ENCODE measurements at places on chromosomes 7 and 10.

DNA sequence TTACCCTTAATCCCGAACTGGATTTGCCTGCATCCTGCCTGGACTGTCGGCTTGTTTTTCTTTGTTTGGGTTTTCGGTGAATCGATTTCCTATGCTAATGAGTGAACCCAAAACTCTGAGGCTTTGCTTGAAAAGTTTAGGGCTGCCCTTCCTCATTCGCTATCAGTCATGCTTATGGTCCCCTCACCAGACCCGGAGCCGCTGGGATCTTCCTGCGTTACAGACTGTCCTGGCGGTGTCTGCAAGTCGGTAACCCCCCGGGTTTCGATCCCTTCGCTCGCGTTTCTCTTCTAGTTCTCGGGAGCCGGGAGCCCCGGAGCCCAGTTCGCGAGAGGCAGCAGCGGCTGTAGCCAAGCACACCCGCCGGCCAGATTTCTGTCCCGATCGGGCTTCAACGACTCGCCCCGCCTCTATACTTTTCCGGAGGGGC is 2.2 kb downstream of the EMX2 start:
- no peak for DNase-seq

GRCh38 chr7:19268737-19269136 is 123.5 kb upstream of the FERD3L start:
- no peak for DNase-seq

- no peak for DNase-seq
These were observed 108.4 kb upstream of the AGK start for GRCh38 chr7:141442781-141443180.

GRCh38 chr10:119104654-119105015 is 722 bp downstream of the DENND10 start:
- DNase-seq = no peak

GRCh38 chr7:123355576-123356190 is 155.9 kb upstream of the SLC13A1 start:
- no peak for DNase-seq

- no peak for DNase-seq
These were observed 19.0 kb upstream of the SLC16A12 start for GRCh38 chr10:89554433-89554832.

DNA sequence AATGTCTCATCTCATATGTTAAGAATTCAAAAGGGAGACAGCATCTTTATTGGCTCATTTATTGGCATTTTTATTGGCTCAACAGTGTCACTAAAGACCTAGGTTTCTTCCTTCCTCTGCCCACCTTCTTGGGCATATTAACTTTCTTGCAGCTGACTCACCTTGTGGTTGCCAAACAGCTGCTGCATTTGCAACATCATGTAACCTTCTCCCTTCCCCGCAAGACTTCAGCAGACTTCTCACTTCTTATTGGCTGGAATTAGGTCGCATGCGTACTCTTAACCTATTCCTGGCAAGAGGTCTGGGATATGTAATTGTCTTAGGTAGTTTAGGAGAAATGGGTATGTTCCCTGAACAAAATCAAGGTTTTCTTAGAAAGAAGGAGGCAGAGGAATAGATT is 263.2 kb downstream of the POU6F2 start:
- DNase-seq = no peak

DNA sequence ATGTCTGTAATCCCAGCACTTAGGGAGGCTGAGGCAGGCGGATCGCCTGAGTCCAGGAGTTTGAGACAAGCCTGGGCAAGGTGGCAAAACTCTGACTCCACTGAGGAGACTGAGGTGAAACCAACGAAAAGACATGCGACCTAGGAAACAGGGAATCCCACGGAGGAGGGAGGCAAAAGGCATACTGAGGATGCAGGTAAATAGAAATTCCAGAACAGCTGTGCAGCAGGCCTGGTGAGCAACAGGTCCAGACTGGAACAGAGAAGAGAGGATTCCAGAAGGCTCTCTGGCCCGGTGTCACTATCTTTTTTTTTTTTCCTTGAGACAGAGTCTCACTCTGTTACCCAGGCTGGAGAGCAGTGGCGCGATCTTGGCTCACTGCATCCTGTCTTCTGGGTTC is 7.3 kb downstream of the KLRG2 start:
- no peak for DNase-seq

- DNase-seq = no peak
These were observed 12.5 kb downstream of the PRF1 start for GRCh38 chr10:70589762-70590654.

DNA sequence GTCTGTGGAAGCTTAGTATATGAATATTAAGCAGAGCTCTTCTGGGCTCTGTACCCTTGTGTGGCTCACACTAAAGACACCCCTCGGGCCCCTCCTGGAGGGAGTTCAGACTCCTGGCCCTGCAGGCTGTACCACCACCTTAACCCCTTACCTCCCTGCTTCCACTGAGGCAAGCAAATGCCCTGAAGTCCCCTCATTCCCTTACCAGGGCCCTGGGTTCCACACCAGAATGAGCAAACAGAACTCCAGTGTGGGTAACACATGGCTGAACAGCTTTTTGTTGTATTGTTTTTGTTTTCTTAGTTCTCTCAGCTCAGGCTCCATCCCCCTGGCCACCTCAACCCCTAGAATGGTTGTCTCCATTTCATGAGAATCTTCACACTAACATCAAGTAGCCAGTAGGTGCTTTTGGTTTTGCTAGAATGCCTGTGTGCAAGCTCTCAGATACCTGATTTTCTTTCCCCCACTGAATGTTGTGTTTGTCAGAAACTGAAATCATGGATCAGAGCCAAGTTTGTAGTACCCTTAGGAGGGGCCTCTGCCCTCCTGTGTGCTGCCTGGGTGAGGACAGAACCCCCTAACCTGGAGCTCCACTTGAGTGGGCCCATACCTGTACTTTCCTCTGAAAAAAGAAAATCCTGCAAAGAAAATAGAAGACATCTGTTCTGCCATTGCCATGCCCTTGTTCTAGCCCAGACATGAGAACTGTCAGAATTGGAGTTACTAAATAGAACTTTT is 2.8 kb upstream of the WAPL start:
- DNase-seq = no peak

GRCh38 chr7:72196176-72196575 is 216.0 kb downstream of the CALN1 start:
- no peak for DNase-seq

GRCh38 chr7:27277628-27278027 is 35.0 kb downstream of the EVX1 start:
- peak; percentile 90 for DNase-seq
